ENCODE measurements at places on chromosomes 13 and 19.

DNA sequence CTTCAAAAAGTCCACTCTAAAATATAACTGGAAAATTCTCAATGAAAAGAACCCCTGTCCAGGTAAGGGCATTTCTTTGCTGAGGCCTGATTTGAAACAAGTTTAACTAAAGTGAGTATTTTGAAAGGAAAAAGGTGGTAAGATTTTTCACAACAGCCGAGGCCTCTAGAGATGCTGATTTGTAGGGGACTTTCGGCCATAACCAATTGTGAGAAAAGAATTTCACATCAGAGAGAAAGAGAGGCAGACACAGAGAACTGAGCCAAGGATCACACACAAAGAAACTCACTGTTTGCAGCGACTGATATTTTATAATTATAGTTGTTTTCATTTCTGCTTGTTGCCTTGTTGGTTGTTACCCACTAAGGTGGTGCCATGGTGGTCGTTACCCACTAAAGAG lies 24.4 kb downstream of the MBD3L2B start:
- DNase-seq = no peak

GRCh38 chr13:39461685-39462266 lies 141.2 kb downstream of the LHFPL6 start:
- DNase-seq = no peak

- DNase-seq = no peak
Observed at GRCh38 chr19:9720541-9720940, 45.6 kb upstream of the ZNF562 start.

- no peak for DNase-seq
Observed at GRCh38 chr13:98509271-98510155, 67.4 kb downstream of the STK24 start.

DNA sequence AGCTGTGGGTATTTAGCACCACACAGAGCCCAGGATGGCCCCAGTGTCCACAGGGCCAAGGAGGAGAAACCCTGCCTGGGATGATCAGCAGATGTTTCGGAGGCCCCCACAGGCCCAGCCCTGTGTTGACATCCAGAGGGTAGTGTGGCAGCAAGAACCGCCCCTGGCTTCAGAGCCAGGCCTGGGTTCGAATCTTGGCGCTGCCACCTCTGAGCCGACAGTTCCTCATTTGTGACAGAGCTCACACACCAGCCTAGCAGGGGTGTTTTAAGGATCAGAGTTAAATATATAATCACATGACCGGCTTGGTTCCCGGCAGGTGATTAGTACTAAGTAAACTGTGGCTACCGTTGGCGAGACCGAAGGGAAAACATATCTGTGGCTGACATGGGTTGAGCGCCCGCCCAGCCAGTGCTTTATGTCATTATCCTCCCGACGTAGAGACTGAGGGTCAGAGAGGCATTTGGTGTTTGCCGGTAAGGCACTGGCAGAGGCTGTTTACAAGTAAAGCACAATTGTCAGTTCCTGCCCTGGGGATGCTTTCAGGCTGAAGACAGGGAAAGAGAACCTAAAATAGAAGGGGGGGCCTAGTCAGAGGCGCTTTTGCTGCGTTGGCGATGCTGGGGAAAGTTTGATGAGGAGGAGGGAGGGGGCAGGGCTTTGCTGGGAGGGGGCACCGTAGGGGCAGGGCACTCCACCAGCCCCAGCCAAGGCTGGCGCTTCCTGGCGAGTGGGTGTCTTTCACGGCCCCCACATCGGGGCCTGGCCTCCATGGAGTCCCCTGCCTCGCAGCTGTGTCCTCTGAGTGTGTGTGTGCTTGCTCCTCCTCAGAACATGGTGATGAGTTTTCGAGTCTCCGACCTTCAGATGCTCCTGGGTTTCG lies 4.8 kb downstream of the PIAS4 start:
- DNase-seq = no peak

GRCh38 chr19:5585461-5586299 lies 17.9 kb upstream of the TINCR start:
- peak; percentile 10 for DNase-seq

DNA sequence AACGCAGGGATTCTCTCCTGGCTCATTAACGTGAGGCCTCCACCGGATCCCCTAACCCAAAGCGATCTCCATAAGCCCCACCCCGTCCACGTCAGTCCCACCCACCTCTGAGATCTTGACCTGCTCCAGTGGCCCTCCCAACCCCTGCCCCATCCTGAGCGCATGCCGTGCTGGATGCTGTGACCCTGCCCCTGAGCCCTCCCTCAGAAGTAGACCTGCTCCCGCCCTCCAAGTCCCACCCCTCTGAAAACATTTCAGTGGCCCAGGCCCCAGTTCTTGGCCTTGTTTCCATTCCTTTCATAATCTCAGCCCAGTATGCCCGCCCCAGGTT lies 19.9 kb downstream of the LMTK3 start:
- DNase-seq = no peak

- DNase-seq = no peak
Observed at GRCh38 chr13:25756912-25757311, 294.9 kb downstream of the SHISA2 start.

DNA sequence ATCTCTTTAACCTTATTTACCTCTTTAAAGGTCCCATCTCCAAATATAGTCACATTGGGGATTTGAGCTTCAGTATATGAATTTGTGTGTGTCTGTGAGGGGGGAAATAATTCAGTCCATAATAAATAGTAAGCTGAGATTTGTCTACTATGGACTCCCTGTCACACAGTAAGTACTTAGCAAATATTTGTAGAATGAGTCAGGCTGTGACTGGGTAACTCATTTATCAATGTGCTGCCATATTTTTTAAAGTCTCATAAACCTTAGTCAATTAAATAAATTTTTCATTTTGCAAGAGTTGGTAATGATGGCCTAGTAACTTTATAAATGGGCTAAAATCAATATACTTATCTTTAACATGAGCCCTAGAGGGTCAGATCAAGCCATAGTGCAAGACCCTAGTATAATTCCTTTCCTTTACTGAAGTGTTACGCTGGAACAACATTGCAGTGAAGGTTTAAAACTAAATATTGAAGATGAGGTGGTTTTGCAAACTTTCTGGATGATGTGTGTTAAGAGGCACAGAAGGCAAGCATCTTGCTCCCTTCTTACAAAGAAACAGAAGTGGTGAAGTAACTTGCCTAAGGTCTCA lies 305.1 kb downstream of the KCNRG start:
- no peak for DNase-seq

DNA sequence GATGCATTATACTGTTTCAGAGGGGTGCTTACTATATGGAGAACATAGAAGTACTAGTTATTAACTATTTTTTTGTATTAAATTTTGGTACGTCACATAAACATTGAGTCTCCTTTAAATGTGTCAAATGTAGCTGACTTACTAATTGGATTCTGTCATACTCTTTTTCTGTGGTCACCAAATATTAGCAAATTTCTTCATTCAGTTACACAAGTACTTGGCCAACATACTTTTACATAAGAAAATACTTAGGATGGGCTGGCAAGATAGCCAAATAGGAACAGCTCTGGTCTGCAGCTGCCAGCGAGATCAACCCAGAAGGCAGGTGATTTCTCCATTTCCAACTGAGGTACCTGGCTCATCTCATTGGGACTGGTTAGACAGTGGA lies 19.2 kb downstream of the LPAR6 start:
- DNase-seq = no peak

DNA sequence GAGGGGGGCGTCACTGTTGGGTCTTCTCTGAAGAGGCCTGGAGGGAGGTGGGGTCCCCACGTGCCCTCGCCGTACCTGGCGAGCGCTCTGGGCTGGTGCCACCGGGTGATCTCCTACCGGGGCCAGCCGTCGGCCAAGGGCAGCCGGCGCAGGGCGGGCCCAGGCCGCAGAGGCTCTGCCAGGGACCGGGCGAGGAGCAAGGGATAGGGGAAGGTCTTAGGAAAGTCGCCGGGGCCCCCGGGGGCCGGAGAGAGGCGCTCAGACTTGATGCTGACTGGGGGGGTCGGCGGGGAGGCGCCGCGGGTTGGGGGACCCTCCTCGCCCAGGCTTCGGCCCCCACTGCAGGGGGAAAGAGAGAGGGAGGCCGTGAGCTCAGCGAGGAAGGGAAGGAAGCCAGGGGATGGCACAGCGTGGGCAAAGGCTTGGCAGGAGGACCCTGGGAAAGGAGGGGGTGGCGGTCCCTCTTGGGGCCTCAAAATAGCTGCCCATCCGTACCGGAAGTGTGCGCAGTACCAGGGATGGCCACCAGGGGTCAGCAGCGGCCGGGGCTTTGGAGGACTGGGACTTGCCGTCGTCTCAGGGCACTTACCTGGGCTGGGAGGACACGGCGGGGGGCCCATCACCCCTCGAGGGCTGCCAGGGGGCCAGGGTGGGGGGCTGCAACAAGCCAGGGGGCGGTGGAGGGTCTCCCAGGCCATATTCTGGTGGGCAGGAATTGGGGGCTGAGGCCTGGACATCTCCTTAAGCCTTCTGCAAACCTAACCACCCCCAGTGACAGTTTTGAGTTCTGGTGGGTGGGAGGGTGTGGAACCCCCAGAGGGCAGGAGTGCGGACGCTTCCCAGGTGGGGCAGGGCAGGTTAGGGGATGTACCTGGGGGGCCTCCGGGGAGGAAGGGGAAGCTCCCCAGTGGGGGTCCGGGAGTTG lies 7.7 kb upstream of the TMEM161A start:
- DNase-seq = peak; percentile 73

- DNase-seq = no peak
Observed at GRCh38 chr13:33544308-33544707, 258.8 kb upstream of the STARD13 start.

- no peak for DNase-seq
Observed at GRCh38 chr13:94343243-94343585, 136.3 kb downstream of the DCT start.

DNA sequence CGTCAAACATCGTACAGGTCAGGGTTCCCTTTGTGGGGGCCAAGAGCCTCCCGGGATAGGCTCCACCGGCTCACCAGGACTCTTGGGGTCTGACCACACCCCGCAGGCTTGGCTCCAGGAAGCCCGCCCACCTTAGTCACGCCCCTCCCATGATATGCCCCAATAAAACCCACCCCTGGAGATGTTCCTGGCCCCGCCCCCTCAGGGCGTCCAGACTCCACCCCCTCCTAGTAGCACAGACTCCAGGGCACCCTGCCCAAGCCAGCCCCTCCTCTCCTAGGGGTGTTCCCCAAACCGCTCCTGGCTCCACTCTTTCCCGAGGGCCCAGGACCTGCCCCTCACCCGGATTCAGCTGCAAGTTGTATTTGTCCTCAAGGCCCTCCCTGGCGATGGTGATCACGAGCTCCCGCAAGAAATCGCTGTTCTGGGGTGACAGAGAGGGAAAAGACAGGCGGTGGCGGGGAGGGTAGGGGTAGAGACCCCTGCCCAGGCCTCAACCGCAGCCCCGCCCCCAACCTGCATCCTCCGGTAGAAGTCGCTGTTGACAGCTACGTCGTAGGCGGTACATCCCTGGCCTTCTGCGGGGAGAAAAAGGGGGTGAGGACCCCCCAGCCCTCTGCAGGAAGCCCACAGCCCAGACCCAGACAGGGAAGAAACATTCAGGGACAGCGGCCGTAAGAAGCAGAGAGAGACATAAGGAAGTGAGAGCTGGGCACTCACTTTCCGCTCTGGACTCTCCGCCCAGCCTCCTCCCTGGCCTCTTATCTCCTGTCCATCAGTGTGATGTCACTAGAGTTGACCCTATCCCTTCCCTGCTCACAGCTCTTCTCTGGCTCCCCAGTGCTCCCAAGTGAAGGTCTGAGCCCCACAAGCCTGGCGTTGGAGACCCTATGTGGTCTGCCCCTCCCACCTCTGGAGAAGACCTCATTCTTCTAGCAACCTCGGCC lies 3.9 kb downstream of the PIH1D1 start:
- DNase-seq = no peak

GRCh38 chr13:46051968-46052318 lies 603 bp downstream of the ZC3H13 start:
- DNase-seq = no peak

DNA sequence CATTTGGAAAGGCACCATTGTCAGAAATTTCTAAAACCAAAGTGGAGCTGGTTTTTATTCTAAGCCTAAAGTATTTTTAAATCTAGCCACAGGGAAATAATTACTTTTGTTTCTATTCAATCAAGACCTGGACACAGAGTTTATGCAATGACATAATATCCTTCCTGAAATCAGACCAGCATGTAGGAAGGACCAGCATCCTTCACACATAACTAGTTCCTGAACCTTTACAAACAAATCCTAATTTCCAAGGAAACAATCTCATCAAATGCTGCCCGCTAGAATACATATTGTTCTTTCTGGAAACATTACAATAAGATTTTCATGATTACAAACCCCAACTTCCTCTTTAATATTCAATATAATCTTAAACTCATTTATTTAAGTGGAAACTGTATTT lies 1.5 kb downstream of the STARD13 start:
- no peak for DNase-seq

DNA sequence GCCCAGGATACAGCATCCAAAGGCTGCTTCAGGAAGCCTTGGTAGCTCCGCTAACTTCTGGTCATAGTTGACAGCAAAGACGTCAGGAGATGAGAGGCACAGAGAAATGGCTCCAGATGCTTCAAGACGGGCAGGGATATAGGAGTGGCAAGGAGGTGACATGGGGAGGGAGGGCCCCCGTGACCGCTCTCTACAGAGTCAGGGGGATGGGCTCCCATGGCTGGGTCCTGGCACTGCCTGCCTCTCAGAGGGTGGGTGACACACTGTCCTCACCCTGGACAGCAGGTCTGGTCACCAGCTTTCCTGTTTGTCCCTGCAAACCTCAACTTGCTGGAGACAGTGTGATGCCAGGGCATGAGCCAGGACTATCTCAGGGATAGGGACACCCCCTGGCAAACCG lies 10.3 kb upstream of the ZNF14 start:
- DNase-seq = no peak

DNA sequence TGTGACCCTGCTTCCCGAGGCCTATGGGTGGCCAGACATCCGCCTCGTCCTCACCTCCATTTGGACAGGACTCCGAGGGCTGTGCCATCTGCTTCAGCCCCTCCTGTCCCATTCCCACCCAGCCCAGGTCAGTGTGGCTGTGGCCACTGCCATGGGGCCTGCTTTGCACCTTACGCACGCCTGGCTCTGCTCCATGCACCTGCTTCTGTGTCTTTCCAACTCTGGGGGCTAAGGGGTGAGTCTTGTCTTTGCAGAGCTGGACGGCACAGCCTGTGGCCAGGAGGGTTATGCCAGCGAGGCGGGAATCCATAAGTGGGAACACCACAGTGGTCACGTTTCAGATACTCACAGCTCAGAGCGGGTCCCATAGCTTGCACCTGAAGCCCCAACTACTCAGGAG lies 5.2 kb upstream of the ZNF554 start:
- DNase-seq = no peak

GRCh38 chr19:51421229-51422052 lies 4.0 kb upstream of the SIGLEC10 start:
- DNase-seq = no peak

DNA sequence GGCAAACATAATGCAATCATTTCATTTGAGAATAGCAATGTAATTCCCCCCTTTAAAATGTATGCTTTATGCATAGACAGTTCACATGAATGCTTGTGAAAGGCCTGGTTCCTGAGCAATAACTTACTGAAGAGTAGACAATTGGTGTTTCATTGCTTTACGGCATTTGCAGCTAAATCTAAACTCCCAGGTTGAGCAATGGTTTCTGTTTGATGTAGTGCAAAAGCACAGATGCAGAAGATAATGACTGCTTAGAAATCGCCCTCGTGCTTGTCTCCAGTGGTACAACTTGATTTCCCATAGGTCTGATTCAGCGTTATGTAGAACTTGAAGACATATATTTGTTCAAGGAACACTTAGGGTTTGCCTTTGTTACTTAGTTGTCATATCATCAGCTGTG lies 1018.3 kb downstream of the DIAPH3 start:
- no peak for DNase-seq
